Mesendoderm (in vitro differentiated cells): ENCODE measurements at places on chromosomes 6 and 20.

- no peaks in the 10 kb centered on the region for H3K4me1 ChIP-seq
- H3K27me3 ChIP-seq: no peaks in the 10 kb centered on the region
- no peak overlapping the region for H3K27ac ChIP-seq
- DNase-seq: no peak
- peaks cover 18% of the 10 kb centered on the region for H3K36me3 ChIP-seq
Observed at GRCh38 chr20:41178904-41179432, 41.6 kb downstream of the PLCG1 start.

DNA sequence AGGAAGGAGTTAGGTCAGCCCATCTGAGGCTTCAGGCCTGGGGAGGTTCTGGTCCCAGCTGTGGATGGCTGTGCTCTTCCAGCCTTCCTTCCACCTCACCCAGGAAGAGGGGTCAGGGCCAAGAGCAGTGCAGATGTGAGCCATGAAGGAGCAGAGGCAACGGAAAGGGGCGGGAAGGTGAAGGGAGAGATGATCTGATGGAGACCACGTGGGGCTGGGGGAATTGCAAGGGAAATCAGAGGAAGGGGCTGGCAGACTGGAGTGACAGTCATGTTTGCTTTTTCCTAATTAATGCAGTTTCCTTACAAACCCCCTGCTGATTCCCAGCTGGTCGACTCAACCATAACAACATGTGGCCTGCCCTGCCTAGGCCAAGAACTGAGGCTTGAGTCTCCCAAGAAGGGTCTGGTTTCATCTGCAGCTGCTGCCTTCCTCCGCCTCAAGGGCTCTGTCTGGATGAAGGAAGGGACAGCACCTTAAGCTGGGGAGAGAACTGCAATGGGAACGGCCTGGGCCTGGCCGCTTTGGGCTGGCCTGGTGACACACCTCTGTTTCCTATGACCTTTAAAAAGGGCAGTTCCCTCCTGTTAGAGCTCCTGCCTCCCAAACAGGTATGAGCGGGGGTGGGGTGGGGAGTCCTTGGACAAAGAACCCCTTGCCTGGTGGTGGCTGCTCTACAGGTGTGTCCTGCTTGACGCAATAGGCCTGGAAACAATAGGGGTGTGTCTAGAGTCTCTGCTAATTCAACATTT, 7.8 kb upstream of the MRPS18A start:
- H3K36me3 ChIP-seq: no peaks in the 10 kb centered on the region
- no peak overlapping the region for H3K4me3 ChIP-seq
- peaks cover 20% of the 10 kb centered on the region for H3K4me1 ChIP-seq

GRCh38 chr6:67231092-67231491, 1404.0 kb upstream of the ADGRB3 start:
- no peak overlapping the region for H3K27ac ChIP-seq
- no peak for DNase-seq
- H3K4me3 ChIP-seq: no peak overlapping the region
- H3K27me3 ChIP-seq: no peaks in the 10 kb centered on the region

DNA sequence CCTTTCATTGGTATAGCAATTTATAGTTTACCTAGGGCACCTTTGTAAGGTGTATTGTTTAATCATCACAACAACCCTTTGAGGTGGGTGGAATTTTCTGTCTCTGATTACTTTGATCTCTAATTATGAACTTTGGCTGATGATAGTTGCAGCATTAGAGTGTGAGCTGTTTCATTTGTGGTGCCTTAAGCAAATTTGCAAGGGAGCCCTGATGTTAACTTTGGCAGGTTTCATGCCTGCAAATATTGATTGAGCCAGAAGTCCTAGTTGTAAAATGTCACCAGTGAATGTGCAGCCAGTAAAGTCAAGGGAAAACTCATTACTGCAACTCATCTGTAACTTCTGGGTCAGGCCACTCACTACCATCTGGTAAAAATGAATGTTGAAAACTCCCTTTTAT, 29.8 kb downstream of the CTNNBL1 start:
- no peak for DNase-seq
- H3K36me3 ChIP-seq: no peaks in the 10 kb centered on the region
- H3K27me3 ChIP-seq: no peaks in the 10 kb centered on the region
- H3K4me1 ChIP-seq: peaks cover 3% of the 10 kb centered on the region

GRCh38 chr20:52098186-52098585, 93.4 kb downstream of the ZFP64 start:
- no peak overlapping the region for H3K27ac ChIP-seq
- H3K36me3 ChIP-seq: peaks cover 1% of the 10 kb centered on the region
- peaks cover 18% of the 10 kb centered on the region for H3K27me3 ChIP-seq
- DNase-seq: no peak
- H3K4me1 ChIP-seq: peaks cover 3% of the 10 kb centered on the region
